H4 (cell line): ENCODE measurements at places on chromosomes 5 and 9.
A peak's percentile ranks its signal among the peaks of the same experiment; 100 is the strongest.

- DNase-seq = no peak
Observed at GRCh38 chr9:113513111-113513510, 49.6 kb downstream of the RGS3 start.

DNA sequence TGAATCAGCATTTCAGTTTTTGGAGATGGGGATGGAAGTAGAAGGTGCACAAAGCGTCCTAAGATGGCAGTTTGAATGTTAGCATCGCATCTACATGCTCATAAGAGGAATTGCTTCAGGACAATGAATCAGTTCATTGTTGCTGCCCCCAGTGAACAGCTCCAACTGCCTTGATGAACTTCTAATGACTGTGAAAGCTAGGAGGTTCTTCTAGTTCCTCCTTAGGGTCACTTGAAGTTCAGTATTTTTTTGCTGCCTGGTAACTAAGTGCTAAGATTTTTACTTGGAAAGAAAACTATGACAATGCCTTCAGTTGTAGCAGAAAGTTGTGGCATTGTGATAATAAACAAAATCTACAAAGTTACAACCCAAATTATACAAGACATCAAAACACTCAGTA lies 271.6 kb downstream of the RAB3C start:
- no peak for DNase-seq

DNA sequence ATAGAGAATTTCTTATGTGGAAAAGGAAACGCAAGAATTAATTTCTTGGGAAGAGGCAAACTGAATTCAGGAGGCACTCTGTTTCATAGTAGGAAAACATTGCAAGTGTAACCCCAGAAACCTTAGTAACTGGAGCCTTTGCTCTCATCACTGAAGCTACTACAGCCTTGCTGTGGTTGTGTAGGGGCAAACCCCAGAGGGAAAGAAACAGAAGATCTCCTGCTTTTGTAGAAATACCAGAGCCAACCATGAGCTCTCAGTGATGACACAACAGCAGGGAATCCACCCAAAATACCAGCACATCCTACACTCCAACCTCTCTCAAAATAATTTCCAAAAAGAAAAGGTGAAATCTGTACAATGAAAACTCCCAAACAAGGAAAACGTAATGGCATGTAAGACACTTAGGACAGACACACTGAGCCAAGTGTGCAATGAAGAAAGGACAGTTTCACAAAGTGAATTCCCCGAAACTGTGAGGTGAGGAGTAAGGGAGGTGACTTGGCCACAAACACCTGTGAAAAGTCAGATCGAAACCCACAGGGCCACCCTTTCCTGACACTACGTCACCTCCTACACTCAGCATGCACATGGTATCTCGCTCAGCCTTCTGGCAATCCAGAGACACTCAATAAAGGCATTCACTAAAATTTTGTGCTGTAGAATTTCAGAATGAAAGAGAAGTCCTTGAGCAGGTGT lies 8.5 kb upstream of the ACSL6 start:
- no peak for DNase-seq

DNA sequence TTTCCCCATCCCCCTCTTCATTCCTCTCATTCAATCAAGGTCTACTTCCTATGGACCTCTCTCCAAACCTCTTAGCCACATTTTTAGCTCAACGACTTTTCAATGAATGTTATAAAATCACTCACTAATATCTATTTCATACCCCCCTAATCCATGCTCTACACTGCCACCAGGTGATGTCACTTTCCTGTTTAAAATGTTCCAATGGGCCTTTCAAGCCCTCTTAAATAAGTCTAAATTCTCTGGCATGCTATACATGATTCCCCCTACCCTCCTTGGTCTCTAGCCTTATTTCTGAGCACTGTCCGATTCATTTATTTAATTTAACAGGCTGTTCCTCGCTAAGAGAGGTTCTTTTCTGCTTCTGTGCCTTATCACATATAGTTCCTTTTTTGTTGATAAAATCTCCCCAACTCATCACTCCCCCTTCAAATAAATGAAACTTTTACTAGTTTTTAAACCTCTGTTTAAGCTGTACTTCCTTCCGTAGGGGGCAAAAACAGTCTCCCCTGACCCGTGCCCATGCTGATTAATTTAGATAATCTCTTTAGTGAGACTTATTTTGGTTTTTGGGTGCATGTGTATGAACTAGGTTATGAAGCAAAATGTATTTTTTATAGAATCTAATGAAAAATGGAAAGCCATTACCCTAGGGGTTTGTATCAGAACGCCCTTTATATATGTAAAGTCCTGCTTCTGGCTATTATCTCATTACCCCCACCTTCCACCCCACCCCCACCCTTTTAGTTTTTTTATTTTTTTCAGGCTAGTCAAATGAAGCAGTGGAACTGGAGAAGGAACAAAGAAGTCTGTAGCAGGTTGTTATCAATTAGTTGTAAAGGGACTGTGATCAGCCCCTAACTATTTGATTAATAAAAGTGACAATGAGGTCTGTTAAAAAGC lies 9.0 kb downstream of the ABHD17B start:
- DNase-seq = no peak

- DNase-seq = peak; percentile 17
Observed at GRCh38 chr5:157740229-157740610, 3.3 kb upstream of the LSM11 start.

DNA sequence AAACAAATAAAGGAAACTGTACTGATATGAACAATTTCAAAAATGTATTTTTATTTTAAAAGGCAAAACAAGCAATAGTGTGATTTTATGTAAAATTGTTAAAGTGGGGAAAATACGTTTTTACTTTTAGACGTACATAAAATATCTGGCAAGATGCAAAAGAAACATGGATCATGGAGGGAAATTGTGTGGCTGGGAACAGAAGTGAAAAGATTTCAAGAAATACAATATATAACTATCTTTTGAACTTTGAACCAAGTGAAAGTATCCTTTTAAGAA lies 1.5 kb upstream of the ZNF367 start:
- no peak for DNase-seq

DNA sequence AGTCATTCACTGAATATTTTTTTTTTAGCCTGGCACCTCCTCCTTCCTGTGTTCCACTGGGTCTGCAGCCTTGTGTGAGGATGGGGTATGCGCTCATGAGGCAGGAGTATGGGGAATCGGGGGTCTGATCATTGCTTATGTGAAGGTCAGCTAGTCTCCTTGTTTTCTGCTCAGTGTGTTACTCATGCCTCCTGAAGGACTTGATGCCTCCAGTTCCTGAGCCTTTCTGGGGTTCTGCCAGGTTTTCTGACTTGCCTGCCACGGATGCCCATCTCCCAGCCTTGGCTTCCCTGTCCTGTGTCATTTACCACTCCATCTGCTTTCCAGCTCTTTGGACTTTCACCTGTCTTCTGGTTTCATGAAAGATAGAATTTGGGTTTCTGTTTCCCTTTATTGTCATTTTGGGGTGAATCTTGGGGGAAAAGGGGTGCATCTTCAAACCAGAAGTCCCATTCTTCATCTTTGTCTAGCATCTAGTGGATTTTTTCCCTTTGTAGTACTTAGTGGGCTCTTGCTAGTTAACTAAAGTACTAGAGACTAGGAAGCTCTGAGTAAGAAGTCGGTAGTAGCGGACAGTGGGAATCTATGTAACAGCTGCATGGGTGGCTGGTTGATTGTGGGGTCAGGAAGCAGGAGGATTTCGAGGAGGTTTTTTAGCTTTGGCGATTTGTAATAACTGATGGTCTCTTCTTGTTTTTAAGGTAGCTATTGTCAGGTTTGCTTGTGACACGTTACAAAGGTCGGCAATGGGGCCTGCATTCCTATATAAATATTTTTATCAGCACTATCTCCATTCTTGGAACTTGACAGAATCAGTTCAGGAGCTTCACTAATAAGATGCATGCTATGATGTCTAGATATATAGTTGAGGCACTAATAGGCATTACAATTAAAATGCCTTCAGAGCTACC lies 8.2 kb downstream of the OTULIN start:
- DNase-seq = no peak

DNA sequence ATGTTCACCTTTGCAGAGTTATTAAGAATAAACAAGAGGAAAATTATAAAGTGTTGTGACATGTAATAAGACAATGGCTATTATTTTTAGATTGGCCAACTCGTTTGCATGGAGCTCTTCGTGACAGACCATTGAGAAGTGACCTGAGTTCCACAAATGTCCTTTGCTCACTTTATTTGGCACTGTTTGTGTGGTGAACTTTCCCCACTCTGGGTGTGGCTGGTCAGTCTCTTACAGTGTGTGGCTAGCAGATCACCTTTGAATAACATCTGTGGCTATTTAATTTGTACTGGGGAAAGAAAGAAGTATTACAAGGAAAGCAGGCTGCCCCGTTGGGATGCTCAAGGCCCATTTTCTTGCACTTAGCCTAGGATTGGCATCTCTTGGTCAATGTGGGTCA lies 274.1 kb upstream of the WWC1 start:
- DNase-seq = no peak

GRCh38 chr5:138230981-138231589 lies 18.0 kb upstream of the CDC23 start:
- DNase-seq = peak; percentile 71

DNA sequence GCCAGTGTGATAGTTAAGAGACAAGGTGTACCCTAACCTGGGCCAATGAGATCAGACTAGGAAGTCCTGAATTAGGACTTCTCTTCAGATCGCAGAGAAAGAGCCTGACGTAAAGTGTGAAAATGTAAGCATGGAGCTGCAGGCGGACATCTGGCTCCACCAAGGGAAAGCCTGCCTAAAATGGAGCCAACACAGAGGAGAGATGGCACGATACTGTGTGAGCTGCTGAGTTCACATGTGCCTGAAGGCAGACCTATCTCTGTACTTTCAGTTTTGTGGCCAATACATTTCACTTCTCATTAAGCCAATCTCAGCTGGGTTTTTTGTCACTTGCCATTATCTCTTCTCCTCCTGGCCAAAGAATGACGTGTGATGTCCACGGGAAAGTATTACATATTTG lies 210.5 kb downstream of the ELAVL2 start:
- no peak for DNase-seq

DNA sequence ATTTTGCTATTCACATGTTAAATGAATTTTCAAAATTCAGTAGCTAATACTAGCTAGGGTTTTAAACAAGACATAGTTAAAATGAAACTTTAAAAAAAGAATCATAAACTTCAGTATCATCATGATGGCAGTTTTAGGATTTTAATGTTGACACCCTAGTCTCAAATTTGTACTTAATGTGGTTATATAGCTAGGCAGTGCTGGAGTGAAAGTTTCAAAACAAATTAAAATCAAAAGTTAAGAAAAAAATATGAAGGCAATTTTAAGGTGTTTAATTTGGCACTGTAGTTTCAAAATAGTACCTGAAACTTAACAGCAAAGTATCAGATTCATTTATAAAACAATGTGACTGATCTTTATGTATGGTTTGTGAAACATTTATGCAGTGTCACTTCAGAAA lies 19.3 kb upstream of the CDKN2B start:
- DNase-seq = no peak

DNA sequence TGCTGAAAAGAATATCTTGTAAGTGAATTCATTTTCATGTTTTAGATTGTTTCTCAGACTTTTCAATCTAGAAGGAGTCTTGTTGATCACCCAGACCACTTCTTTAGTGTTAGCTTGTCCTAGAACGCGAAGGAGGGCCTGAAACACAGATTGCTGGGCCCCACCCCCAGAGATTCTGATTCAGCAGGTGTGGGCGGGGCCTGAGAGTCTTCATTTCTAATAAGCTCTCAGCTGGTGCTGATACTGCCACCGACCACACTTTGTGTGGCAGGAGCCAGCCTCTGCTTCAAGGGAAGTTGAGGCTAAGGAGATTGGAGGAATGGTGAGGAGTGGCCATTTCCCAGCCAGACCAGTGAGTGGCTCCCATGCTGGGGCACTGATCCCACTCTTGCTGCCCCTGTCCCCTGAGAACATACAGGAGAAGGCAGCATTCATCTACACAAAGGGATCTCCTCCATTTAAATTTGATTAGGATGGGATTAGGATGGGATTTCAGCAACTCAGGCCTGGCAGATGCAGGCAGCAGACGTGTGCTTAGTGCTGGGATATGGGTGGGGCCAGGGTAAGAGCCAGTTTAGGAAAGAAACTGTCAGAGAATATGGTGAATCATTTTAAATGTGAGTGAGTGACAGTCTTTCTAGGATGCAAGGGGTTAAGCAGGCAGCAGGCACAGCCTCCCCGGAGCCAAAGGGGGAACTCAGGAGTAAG lies 35.9 kb downstream of the ZNF618 start:
- no peak for DNase-seq

DNA sequence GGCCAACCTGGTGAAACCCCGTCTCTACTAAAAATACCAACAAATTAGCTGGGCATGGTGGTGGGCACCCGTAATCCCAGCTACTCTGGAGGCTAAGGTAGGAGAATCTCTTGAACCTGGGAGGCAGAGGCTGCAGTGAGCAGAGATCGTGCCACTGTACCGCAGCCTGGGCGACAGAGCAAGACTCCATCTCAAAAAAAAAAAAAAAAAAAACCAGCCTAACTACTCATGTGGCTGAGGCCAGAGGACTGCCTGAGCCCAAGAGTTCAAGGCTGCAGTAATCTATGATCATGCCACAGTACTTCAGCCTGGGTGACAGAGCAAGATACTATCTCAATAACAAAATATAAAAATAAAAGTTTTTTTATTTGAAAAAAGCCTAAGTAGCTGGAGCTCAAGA lies 3.2 kb downstream of the UBTD2 start:
- no peak for DNase-seq

DNA sequence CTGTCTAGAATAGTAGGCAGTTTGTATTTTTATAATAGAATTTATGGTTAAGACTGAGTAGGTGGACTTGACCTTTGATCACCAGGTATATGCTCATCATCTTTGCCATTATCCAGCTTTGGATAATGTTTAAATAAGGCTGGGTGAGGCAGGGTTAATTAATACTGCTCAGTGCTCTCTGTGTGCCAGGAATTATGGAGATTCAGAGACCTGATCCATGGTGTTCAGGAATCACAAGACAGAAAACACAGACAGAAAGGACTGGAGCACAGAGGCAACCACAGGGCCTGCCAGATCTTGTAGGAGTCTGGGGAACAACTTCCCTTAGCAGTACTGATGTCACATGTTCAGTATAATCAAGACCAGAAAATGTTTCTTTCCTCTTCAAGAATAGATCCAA lies 186.3 kb upstream of the ADCY2 start:
- DNase-seq = no peak

DNA sequence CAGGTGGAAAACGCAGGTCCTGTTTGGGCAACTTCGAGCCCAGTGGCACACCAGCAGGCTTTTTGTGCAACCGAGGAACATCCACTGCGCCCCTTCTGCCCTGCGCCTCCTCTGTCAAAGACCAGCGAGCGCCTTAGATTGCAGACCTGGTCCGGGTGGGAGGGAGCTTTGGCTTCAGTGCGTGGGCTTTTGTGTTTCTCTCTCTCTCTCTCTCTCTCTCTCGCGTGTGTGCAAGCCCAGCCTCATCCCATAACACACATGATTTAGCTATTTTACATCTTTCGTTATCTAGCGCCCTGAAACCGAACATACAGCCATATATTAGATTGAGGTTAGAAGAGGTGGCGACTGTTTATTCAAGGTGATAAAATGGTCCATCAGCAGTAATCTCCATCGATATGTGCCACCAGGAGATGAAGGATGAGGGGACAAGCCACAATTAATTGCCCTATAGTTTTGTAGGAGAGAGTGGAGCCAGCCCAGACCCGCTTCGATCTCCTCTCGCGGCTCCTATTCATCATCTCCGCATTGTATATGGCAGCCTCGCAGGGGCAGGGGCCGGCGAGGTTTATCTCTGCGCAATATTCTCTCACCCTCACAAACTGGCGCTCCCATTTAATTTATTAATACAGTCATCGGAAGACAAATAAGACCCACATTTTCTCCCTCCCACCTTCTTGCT lies 5.3 kb downstream of the PRDM6 start:
- DNase-seq = no peak
